Right cardiac atrium (tissue), 5 donors: ENCODE measurements at places on chromosomes 4 and X.

DNA sequence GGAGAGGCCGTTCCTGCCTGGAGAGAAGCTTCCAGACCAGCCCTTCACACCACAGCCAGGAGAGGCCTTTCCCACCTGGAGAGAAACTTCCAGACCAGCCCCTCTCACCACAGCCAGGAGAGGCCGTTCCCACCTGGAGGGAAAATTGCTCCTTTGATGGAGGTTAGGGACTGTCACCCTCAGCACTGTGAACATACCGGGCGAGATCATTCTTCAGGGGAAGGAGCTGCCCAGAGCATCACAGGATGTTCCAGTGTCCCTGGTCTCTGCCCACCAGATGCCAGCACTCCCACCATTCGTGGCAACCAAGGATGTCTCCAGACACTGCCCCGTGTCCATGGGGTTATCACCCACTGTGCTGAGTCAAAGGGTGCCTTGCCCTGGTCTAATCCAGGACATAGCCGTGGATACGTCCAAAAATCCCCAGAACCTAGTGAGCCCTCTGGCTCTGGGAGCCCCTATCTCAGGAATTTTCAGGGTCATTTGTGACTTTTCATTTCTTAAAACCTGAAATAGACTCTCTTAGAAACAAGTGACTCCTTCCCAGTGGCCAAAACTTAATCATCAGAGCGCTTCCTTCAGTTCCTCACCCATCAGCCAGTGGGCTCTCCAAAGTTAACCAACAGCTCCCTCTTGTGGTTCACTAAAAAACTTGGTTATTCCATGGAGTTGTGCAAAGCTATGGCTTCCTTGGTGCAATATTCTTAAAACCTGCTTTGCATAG, 80.2 kb downstream of the CRMP1 start:
- DNase-seq = no peak

- no peak for DNase-seq
These were observed 15.8 kb upstream of the IL21 start for GRCh38 chr4:122636697-122637096.

- no peak for DNase-seq
These were observed 15.8 kb upstream of the IGFBP7 start for GRCh38 chr4:57125996-57126395.

- no peak for DNase-seq
These were observed 161.6 kb downstream of the CHIC2 start for GRCh38 chr4:53902786-53903185.

DNA sequence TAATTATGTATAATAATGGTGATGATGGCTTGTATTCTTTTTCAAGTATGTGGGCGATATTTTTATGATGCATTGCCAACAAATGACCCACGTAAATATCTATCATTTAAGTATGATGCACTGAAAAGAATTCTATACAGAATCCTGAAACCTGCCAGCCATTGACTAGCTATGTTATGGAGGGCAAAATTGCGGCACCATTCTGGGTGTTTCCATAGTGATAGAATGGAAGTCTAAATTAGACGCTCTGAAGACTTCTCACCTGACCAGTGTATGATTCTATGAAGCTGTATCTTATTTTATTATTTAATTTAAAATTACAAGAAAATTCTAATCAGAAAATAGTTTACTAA, 677 bp upstream of the CENPC start:
- DNase-seq = no peak
